ENCODE measurements at places on chromosomes 5 and 9.

- no peak for DNase-seq
Measured at GRCh38 chr9:109253637-109254284, 67.1 kb downstream of the EPB41L4B start.

GRCh38 chr5:122908662-122909061 lies 63.2 kb downstream of the SNX24 start:
- no peak for DNase-seq

GRCh38 chr5:181044093-181044599 lies 4.1 kb downstream of the BTNL9 start:
- no peak for DNase-seq

DNA sequence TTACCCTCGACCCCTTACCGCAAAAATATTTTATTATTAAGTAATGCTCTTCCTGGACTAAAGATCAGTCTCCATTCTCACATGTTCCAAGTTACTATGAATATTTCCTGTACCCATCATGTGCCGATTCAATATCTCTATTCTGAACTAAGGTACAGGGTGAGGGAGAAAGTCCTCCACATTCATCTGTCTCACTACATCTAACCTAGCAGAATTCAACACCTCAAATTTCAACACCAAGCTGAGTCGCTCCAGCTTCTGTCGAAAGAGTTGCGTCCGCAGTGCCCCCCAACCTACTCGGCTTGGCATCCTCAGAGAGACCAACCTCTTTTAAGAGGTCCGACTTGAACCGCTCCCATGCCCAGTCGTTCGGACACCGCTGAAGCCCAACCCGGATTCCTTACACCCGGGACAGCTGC lies 1.0 kb downstream of the CERT1 start:
- DNase-seq = no peak

GRCh38 chr5:139094154-139095131 lies 103.7 kb downstream of the SIL1 start:
- no peak for DNase-seq

GRCh38 chr5:177576169-177576568 lies 15.8 kb upstream of the TMED9 start:
- no peak for DNase-seq

DNA sequence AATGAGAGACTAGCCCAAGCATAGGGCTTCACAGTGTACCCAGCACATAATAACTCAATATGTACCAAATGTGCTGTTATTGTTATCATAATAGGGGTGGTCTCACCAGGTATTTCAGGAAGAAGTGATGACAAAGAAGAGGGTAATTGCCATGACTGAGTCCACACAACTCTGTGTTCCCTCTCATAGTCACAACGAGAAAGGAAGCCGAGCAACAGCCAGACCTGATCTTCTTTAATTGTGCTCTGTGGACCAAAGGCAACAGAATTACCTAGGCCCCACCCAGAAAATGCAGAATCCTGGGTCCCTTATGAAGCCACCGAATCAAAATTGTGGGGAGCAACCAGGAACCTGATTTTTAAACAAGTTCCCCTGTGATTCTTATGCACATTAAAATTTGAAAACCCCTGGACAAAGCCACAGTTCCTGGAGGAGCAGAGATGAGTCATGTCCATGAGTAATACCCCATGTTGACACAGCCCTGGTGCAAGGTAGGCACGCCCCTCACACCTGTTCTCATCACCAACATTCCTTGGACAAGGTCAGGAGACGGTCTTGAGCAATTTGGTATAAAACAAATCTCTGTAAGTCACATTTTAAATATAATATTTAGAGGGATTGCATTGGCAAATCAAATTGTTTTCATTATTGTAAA lies 5.2 kb downstream of the FGF1 start:
- no peak for DNase-seq

GRCh38 chr5:166431456-166431855 lies 1860.0 kb upstream of the WWC1 start:
- DNase-seq = no peak

- no peak for DNase-seq
Measured at GRCh38 chr5:133610489-133611356, 1.6 kb downstream of the FSTL4 start.
